Fibroblast of lung (primary cell): ENCODE measurements at places on chromosomes 6 and 20. TPM values are rescaled to one million over a fixed set of nuclear protein-coding genes. Genes with fewer than 3 reads are reported as not detected.

GRCh38 chr20:60507087-60507694 lies 549.0 kb downstream of the CDH26 start:
- no peak for DNase-seq

GRCh38 chr6:106114492-106114891 lies 28.4 kb downstream of the PRDM1 start:
- no peak for DNase-seq

GRCh38 chr20:38159566-38159956 lies 5.5 kb downstream of the TGM2 start:
- no peak for DNase-seq

DNA sequence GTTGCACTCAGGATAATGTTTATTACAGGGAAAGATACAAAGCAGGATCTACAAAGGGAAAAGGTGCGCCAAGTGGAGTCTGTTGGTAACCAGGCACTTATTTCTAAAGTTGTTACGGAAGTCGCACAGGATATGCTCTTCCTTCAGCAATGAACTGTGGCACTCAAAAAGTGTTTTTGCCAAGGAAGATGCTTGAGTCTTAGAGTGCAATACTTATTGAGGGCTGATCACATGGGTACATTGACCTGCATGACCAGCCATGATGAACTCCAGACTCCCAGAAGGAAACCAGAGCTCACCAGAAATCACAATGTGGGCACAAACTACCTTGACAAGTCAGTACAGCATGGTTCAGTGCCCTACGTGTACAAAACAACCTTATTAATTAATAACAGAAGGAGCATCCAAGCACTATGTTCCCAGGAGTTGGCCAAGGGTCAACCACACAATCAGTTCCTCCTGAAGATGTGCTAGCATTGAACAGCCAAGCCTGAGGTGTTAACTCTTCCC lies 270.7 kb upstream of the TFAP2D start:
- DNase-seq, result no peak

- DNase-seq, result peak; percentile 37
These were observed 60.8 kb downstream of the OGFRL1 start for GRCh38 chr6:71349395-71349794.

DNA sequence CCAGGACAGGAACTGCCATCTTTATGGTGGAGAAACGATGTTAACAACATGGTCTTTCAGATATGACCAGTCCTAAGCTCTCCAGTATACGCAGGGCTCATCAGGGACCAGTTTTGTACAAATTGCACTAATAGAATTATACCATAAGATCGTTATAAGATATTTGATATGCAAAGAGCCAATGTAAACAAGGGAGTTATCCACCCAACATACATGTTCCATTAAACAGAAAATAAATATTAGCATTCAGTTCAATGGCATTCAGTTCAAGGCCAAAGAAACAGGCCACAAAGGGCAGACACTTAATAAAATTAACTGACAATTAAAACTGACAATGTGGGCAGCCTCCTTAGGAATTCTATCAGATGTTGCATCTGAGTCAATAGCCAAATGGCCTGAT lies 2.6 kb downstream of the GFOD1 start:
- no peak for DNase-seq

GRCh38 chr6:7540595-7540994 lies 876 bp upstream of the DSP start:
- DNase-seq, result no peak

- no peak for DNase-seq
These were observed 105.6 kb downstream of the BTBD3 start for GRCh38 chr20:12023194-12023795.

DNA sequence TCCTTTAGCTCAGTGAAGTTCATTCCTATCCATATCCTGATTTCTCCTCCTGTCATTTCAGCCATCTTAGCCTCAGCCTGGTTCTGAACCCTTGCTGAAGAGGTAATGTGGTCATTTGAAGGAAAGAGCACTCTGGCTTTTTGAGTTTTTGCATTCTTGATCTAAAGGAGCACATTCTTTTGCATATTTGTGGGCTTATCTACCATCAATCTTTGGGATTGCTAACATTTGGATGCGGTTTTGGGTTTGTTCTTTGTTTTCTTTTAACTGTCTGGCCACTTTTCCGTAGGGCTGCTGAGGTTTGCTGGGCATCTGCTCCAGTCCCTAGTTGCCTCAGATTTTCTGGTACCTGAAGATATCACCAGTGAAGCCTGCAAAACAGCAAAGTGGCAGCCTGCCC lies 238.3 kb downstream of the EPM2A start:
- DNase-seq, result no peak

- no peak for DNase-seq
These were observed 79.6 kb downstream of the BCKDHB start for GRCh38 chr6:80186082-80186481.

- DNase-seq, result no peak
These were observed 91.9 kb downstream of the RFPL4B start for GRCh38 chr6:112439010-112439409.

GRCh38 chr6:45044510-45045252 lies 283.4 kb upstream of the RUNX2 start:
- DNase-seq, result no peak

DNA sequence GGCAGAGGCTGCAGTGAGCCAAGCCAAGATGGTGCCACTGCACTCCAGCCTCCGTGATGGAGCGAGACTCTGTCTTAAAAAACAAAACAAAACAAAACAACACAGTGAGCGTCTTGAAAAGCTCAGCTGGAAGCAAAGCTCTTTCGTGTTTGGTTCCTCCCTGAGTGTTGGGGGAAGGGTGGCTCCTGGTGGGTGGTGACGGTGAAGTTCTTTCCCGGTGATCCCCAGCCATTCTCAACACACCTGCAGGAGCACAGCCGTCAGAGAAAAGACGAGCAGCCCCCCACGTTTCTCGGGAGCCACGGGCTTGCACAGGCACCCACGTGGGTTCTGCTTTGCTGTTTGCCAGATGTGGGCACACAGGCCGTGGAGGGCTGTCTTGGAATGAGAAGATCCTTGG lies 3.2 kb downstream of the BHLHE23 start:
- no peak for DNase-seq

DNA sequence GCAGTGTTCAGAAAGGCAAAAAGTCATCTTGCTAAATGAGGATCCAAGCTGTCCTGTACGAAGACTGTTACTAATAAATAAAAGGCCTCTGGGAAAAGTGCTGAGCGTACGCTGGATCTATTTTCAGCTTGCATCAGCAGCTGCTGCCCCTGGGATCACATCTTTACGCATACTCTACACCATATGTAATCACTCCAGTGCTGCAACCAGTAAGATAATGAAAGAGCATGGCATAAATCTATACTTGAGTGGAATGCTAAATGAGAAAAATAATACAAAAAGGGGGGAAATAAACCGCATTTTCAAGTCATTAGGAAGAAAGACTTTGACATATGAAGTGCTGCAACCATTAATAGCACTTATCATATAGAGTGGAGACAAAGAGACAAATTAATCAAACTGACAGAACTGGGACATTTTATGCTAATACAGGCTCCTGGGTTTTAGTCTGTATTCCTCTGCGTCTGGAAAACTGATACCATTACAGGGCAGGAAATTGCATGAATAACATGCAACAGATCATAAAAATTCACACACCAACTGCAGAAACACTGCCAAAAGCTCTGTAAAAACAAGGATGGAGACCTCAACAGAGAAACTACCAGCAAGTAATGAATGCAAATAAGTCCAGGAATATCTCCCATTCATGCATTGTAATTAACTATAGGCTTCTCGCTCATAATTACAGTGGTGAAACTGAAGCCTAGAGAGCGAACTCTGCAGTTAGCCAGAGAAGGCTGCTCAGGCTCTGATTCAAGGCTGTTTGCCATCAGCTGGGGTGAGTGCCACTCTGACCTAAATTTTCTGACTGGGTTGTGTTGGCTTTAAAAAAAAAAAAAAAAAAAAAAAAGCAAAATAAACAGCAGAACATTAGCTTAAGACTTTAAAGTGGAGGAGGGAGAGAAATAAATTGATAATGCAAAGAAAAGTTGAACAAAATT lies 83.8 kb downstream of the GJA10 start:
- peak; percentile 90 for DNase-seq

DNA sequence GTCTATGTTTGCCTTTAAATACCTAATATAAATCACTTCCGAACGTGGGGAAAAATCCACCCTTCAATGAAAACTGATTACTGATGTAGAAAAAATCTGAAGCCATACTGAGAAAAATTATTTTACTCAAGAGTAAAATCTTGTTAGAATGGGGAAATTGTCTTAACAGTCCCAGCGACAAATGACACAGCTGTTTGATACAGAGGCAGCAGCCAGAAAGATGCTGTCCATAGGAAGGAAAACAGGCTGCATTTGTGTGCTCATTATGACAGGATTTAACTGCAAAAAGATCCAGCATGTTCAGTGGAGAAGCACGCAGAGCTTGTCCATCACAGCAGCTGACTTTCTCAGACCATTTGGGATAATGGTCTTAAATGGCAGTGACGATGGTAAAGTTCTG lies 443.0 kb downstream of the TFAP2B start:
- no peak for DNase-seq

- DNase-seq, result no peak
These were observed 120.4 kb upstream of the RIPOR2 start for GRCh38 chr6:25056130-25056529.

DNA sequence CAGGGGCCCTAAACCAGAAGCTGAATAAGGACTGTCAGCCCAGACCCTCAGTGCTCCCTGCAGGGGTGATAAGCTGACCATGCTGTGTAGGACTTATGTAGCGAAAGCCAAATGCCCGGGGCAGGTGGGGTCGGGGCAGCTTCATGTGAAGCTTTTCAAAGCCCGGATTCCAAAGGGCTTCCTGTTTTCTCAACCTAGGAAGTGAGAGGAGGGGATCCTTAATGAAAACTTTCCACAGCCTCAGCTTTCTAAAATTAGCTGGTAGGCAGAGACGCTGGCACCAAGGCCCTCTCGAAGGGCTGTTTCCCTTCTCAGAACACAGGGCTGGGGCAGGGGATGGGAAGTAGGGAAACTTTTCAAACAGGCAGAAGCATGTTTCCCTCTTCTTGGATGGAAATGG lies 148.9 kb downstream of the NFATC2 start:
- DNase-seq, result no peak

GRCh38 chr20:63083831-63084562 lies 77.2 kb upstream of the BHLHE23 start:
- no peak for DNase-seq

DNA sequence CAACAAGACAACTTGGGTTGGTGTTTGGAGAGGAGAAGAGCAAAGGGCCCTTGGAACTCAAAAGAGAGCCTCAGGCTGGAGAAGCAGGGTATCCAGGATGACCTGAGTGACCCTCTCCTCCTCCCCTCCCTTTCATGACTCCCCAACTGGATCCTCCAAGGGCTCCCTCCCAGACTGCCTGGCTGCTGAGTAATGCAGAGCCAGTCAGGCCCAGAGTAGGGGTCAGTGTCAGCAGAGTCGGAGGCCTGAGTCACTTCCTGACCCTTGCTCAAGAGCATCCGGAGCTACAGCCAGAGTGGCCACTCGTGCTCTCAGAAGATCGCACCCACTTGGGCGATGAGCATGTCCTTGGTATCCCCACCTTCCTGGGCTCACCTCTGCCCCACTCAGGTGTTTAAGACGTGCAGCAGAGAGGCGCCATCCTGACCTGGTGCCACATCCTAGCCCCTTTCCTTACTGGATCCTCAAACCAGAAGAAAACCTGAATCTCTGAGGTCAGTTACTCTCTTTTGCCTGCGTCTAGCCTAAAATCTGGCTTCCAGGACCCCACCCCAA lies 2.8 kb upstream of the MAPK13 start:
- DNase-seq, result peak; percentile 79

DNA sequence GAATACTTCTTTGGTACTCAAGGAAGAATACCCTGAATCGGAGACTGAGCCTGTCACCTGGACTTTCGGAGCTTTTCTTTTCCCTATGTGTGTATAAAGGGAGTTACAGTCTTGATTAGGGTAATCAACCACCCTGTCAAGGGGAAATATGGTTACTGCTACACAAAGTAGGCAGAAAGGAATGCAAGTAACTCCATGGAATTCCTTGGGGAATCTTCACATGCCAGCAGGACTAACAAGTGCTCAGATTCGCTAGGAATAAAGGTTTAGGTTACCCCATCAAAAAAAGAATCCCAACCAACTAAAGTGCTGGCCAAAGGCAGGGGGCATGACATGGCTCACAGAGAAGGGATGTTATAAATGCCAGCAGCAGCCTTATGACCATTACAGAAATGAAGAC lies 10.4 kb downstream of the KCNS1 start:
- DNase-seq, result peak; percentile 43

DNA sequence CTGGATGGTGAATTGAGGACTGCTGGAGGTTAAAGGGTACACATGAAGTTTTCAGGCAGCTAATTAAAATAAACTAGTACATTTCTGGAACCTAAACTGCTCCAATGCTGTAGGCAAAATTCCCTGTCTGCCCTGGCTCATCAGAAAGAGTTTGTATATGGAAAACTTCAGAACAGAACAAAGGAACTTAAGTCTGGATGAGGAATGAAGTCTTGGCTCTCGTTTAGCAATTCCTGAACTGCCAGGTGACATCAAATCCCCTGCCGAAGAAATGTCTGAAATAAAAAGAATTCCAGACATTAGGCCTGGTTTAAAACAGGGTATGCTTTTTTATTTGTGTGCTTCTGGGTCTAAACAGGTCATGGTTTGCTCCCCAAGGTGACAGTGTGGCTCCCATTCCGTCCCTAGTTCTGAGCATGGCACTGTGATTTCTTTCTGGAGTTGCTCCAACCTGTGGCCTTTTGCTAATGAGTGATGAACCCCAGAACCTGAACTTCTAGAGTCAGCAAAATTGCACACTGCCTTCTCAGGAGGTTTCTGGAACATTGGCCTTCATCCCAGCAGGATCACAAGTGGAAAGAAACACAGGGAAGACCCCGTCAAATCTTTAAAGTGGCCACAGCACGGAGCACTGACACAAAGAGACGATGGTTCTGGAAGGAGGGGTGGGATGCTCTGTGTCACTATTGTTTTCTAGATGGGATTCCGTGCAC lies 129.4 kb upstream of the NAA20 start:
- no peak for DNase-seq

DNA sequence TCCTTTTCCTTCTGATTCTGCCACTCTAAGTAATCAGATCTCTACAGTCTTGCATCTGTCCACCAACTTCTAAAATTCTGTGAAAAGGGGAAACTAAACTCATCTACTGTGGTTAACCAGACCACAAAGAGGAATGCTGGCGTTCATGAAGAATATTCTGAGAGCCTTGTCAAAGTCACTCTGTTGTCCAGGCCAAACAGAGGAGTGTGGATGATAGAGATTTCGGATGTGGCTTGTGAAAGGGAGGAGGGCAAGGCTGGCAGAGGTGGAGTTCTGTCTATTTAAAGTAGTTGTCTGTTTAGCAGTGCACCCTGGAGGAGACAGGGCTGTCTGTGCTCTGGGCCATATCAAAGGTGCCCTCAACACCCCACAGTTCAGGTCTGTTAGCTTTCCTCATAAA lies 33.9 kb downstream of the CCN2 start:
- DNase-seq, result peak; percentile 81

The GHRH gene
- not detected in 2 replicates for total RNA-seq

The RSPO3 gene
- 12.4 and 15.4 TPM in 2 replicates for total RNA-seq

The MLIP gene
- total RNA-seq, result not detected in 2 replicates

The FKBP1C gene
- total RNA-seq, result 0.26 and 0.99 TPM in 2 replicates

The CGA gene
- total RNA-seq, result not detected in 2 replicates

The ILRUN gene
- 51.6 and 60.1 TPM in 2 replicates for total RNA-seq

The TFB1M gene
- total RNA-seq, result 16.4 and 28.9 TPM in 2 replicates

The EYS gene
- under 0.01 TPM in 1 of 2 replicates, not detected in the other for total RNA-seq

The GRM1 gene
- total RNA-seq, result under 0.01 and 0.17 TPM in 2 replicates

The C20orf204 gene
- total RNA-seq, result 0.26 and 0.66 TPM in 2 replicates
